ENCODE measurements at places on chromosomes 1 and 21.

DNA sequence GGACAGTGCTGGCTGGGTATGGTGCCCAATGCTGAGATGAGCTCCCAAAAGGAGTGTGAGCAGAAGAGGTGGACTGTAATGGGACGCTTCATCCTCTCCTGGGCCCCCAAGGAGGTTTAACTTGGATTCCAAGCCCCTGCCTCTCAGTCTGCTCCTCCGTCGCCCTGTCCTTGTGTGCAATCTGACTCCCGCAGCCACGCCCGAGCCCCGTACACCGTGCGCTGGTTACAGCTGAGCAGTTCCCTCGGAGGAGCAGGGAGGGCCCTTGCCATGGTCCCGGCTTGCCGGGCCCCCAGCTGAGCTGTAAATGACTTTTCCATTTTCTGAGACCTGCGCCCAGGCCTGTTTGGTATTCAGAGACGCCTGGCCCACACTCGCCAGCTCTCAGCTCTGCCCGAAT lies 53.7 kb downstream of the PAX7 start:
- no peak for DNase-seq

DNA sequence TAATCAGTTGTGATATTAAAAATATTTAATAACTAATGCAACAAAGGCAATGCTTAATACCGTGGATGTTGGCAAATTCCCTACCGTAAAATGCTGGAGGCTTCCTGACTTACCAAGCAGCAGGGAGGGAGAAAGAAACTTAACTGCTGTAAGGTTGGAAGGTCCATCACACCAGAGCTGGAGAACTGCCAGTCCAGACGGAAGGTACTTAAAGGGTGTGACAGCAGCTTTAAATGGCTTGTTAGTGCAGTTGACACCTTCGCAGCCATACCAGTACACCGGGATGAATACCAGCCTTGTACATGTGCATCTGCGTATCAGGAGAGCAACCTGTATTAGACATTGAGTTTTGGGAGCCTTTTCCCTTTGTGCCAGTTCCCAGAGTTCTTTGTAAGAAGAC lies 269.5 kb upstream of the NCAM2 start:
- no peak for DNase-seq

DNA sequence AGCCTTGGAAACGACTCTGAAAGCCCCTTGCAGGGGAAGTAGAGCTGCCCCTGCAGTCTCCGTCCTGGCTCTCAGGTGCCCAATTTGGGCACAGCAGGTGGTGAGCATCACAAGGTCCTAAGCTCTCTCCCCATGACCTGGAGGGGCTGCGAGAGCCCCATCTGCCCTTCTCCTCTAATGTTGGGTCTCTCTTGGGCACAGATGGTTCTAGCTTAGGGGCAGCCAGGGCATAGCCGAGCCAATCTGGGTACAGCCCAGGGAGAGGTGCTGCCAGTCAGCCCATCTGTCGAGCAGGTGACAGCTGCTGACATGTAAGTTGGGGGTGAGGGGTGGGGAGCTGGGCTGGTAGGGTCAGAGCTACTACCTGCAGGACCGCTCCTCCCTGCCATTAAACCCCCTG lies 50.7 kb downstream of the SYT2 start:
- no peak for DNase-seq

DNA sequence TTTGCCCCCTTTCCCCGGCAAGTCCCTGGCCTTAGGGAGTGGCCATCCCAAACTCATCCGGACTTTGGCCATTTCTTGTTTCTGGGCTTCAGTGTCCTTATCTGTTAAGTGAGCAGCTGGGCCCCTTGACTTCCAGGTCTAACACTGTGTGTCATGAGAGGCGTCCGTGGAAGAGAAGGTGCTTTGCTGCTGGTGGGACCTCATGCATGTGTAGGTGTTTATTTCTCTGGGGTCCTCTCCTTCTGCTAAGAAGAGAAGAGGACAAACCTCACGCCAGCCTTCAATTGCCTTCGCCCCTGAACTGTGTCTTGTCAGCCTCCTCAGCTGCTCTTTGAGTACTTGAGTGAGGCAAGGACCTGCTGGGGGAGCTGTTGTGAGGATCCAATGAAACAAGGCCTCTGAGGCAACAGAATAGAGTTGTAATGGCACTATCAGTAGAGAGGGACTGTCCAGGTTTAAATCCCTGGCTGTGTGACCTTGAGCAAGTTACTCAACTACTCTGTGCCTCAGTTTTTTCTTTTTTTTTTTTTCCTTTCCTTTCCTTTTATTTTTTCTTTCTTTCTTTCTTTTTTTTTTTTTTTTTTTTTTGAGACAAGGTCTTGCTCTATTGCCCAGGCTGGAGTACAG lies 72.5 kb downstream of the RUNX3 start:
- DNase-seq: no peak

Measured in dermis microvascular lymphatic vessel endothelial cell (primary cell).